DND-41 (cell line): ENCODE measurements at places on chromosomes 12 and 14.

- H3K27me3 ChIP-seq, result no peaks in the 10 kb centered on the region
- DNase-seq, result no peak
- H3K36me3 ChIP-seq, result no peaks in the 10 kb centered on the region
- no peaks in the 10 kb centered on the region for H3K4me1 ChIP-seq
- no peak overlapping the region for H3K27ac ChIP-seq
Observed at GRCh38 chr12:87444039-87444438, 585.2 kb downstream of the C12orf50 start.

DNA sequence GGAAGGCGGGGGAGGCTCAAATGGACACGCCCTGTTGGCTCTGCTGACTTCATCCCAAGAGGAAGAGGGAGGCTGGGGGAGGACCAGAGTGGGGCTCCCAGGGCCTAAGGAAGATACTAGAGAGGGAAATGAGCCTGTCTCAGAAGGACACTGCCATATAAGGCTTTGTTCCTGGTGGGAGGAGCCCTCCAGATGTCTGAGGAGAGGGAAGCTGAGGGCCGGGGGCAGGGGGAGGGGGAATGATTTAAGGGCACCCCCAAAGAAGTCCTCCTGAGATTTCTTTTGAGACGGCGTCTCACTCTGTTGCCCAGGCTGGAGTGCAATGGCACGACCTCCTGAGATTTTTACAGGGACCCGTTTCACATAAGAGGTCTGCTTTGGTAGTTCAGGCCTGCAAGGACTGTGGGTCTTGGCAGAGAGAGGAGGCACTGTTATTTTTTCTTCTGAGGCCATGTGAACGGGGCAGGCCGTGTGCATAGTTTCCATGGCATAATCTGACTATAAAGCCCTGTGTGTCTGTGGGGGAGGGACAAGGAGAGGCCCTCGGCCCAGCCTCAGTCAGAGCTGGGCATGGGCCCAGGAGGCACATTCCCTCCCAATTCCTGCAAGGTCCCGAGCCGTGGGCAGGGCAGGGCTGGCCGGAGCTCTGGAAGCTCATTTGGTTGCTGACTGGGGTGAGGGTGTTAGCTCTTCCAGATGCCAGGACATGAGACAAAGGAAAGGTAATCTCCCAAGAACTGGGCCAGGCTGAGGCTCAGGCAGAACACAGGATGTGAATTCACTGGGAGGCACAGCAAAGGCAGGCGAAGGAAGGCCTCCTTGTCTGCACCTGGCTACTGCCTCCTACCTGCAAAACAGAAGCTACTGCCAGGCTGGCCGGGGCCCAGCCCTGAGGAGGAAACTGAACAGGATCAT, 22.2 kb upstream of the PLEKHG3 start:
- H3K4me3 ChIP-seq, result no peak overlapping the region
- no peak for DNase-seq
- H3K27ac ChIP-seq, result no peak overlapping the region
- no peaks in the 10 kb centered on the region for H3K4me1 ChIP-seq
- H3K27me3 ChIP-seq, result peaks cover 4% of the 10 kb centered on the region

GRCh38 chr12:6280053-6280469, 30.4 kb upstream of the PLEKHG6 start:
- peaks cover 9% of the 10 kb centered on the region for H3K4me1 ChIP-seq
- H3K36me3 ChIP-seq, result no peaks in the 10 kb centered on the region
- H3K4me3 ChIP-seq, result no peak overlapping the region
- no peak overlapping the region for H3K27ac ChIP-seq
- DNase-seq, result no peak

- peaks cover 13% of the 10 kb centered on the region for H3K36me3 ChIP-seq
- no peaks in the 10 kb centered on the region for H3K27me3 ChIP-seq
- no peak overlapping the region for H3K4me3 ChIP-seq
- H3K27ac ChIP-seq, result no peak overlapping the region
- DNase-seq, result no peak
Observed at GRCh38 chr12:68804657-68805591, 3.1 kb upstream of the MDM2 start.

- peaks cover 4% of the 10 kb centered on the region; the same call in 1 of the 2 replicates for H3K36me3 ChIP-seq
- no peak overlapping the region for H3K4me3 ChIP-seq
- DNase-seq, result no peak
- no peaks in the 10 kb centered on the region for H3K4me1 ChIP-seq
- H3K27me3 ChIP-seq, result no peaks in the 10 kb centered on the region
Observed at GRCh38 chr14:102625564-102626296, 33.3 kb downstream of the RCOR1 start.
